ENCODE measurements at places on chromosomes 2 and 18.

- no peak for DNase-seq
Measured at GRCh38 chr2:102724553-102724952, 37.3 kb upstream of the TMEM182 start.

DNA sequence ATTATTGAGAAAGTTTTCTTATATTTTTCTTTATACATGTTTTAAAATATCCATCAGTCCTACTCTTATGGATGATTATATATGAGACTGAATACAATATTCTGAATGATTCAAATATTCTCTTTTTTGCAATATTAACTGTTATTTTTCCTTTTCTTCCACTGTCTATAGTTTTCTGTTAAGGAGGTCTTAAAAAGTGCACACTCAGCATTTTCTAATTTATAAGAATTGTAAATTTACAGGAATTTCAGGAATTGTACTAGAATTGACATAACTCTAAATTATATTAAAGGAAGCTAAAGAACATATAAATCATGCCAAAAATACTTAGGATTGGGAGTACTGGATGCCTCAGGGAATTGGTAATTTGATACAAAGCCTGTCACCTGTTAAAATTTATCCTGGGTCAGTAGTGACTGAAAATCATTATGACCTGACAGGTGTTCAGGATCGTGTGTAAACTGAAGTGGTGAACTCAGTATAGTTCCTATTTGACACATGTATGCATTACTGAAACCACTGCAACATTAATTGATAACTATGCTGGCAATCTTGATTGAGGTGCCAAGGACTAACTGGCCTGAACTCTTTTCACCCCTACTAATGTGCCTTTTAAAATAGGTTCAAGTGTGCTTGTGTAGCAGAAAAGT lies 30.4 kb downstream of the MSTN start:
- DNase-seq: no peak

GRCh38 chr18:75854808-75855207 lies 427.3 kb upstream of the SMIM21 start:
- DNase-seq: no peak

DNA sequence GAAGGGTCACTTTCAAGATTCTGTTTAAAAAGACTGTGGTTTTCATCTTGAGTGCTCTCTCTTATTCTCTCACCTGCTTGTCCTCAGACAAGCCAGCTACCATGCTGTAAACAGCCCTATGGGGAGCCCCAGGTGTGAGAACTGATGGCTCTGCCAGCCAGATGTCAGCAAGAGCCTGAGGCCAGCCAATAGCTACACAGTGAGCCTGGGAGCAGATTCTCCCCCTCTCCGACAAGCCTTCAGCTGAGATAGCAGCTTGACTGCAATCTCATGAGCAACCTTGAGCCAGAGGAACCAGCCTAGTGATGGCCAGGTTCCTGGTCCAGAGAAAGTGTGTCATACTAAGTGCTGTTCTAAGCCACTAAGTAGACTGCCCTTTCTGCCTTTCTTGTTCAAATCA lies 272.1 kb downstream of the NAPG start:
- DNase-seq: no peak

GRCh38 chr18:63258749-63259566 lies 60.6 kb downstream of the BCL2 start:
- DNase-seq: no peak

DNA sequence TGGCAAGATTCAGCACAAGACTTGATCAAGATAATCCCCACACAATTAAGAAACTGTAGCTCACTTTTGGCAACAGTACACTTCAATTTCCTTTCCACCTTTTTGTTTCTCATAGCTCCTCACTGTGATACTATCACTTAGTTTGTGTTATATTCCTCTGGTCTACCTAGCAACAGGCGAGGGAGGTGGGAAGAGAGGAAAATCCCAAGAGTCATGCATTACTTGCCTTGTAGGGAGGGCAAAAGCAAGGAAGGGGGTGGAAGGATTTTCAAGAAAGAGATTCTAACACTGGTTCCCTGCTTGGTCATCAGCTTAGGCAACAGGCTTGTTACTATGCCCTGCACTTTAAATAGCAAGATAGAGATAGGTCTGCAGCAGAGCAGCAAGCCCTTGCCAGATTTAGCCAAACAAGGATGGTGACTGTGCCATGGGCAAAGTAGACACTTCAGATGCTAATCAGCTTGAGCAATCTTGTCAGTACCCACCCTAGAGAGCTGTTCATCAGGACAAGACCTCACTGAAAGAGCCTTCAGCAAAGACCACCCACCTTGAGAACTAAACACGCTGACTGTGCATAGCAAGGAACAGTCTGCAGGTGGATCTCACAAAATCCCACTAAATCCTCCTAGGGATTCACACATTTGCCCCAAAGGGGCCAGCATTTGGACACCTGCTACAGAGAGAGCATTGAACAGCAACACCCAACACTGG lies 134.6 kb downstream of the MBD2 start:
- no peak for DNase-seq

GRCh38 chr2:6650311-6650710 lies 215.4 kb downstream of the CMPK2 start:
- no peak for DNase-seq

GRCh38 chr18:76055578-76055977 lies 439.5 kb downstream of the ZNF516 start:
- DNase-seq: no peak

GRCh38 chr2:180677930-180678624 lies 302.3 kb upstream of the UBE2E3 start:
- DNase-seq: no peak

DNA sequence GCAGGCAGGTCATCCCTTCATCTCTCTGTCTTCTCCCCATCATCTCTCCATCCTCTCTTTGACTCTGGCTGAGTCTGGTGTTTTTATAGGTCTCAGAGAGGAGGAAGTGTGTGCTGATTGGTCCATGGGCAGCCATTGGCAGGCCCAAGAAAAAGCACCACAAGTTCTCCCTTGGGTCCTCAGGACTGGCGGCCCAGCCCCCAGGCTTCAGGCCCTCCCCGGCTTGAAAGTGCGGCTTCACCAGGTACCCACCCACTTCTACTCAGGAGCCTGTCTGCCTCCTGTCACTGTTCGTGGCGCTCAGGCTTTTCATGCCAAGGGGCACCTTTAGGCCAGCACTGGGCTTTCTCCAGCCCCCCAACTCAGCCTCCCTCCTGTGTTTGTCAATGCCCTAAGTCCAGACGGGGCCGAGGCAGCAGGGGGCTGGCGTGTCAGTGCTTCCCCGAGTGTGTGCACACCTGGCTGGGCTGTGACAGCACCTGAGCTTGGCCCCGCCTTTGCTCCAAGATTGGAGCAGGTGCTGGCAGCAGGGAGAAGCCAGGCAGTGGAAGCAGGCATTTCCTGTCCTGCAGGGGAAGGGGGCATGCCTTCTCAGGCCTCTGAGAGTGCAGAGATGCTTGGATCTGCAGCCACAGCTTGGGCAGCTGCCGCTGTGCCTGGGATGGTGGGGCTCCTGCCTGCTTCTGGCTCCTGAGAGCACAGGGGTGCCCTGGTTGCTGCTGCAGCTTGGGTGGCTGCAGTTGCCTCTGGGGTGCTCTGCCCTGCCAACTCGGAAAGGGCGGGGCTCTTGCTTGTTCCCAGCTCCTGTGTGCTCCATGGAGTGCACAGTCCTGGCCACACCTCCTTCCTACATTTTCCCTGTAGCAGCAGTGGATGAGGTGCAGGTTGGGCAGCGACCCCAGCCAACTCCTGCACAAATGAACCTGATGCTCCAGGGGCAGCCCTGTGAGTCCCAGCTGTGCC lies 34.1 kb downstream of the FBXO48 start:
- DNase-seq: no peak

- no peak for DNase-seq
Measured at GRCh38 chr2:191069606-191070005, 55.6 kb upstream of the STAT1 start.

- DNase-seq: no peak
Measured at GRCh38 chr18:27713037-27713737, 463.7 kb downstream of the CDH2 start.

DNA sequence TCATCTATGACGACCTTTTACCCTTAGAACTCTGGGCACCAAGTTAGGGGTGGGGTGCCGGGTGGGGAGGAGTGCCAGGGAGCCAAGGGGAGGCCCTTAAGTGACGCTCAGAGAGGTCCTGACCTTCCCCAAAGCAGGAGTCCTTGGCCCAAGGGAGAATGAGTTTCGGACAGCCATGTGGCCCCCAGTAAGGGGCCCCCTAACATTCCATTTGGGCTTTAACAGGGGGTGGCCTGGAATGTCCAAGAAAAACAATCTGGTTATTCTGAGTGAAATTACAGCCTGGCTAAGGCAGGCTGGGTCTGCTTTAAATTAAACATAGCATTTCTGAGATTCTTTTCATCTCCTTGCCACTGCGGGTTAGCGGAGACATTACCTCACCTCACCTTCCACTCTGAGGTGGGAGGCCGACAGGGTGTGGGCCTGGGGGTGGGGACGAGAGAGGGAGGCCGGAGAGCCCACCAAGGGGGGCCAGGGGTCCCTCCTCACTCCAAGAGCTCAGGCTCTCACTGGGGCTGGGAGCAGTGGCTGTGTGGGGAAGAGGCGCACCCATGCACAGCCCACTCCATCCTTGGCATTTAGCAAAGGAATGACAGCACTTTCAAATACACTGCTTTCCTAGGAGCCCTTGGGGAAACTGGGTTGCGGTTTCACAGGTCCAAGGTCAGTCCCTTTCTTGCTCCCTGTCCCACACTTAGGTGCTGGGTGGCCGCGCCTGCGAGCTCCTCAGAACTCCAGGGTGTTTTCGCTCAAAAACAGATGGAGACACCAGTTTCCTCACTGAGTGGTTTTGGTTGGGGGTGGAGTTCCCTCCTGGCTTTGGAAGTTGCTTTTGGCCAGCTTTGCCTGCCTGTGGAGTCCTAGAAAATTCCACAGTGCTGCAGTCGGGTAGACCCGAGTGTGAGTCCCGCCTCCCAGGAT lies 107.4 kb downstream of the POLR1A start:
- no peak for DNase-seq

DNA sequence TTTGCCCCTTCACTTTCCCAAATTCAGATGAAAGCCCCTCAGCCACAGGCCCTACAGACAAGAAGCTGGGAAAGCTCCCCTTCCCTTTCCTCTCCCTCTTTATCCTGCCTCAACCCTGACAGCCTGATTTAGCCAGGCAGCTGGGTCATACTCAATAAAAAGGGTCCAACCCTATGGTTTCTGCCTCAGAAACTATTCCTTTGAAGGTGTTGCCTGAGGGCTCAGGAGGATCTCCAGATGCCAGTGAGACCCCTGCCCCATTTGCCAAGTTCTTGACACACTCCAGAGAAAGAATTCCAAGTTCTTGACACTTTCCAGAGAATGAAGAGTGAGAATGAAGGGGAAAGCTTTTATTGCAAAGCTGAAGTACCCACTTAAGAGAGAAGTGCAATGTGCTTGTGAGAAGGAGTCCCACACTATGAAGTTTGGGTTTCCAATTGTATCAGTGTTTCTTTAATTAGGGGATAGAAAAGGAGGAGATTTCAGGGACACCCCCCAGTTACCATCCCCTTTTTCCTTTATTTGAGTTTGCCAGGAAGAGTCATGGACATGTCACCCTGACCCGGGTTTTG lies 576.2 kb downstream of the METTL4 start:
- no peak for DNase-seq

- no peak for DNase-seq
Measured at GRCh38 chr18:64091526-64091925, 57.4 kb downstream of the LINC00305 start.

GRCh38 chr2:58631986-58632385 lies 390.9 kb upstream of the FANCL start:
- DNase-seq: no peak

GRCh38 chr2:196915507-196916189 lies 10.9 kb downstream of the PGAP1 start:
- no peak for DNase-seq

DNA sequence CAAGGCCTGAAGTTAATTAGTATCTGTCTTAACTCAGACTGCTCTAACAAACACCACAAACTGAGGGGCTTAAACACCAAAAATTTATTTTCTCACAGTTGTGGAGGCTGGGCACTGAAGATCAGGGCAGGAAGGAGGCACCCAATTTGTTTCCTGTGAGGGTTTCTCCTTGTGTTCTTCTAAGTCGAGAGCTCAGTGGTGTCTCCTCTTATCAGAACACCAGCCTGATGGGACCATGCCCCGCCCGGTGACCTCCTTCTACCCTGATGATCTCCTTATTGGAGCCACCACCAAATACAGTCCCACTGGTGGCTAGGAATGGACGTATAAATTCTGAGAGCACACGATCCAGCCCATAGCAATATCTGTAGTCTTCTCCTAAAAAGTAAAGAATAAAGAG lies 20.5 kb downstream of the TMEM18 start:
- no peak for DNase-seq

GRCh38 chr2:191556463-191556862 lies 121.5 kb upstream of the NABP1 start:
- no peak for DNase-seq

GRCh38 chr18:45050712-45051601 lies 370.3 kb downstream of the SETBP1 start:
- no peak for DNase-seq

DNA sequence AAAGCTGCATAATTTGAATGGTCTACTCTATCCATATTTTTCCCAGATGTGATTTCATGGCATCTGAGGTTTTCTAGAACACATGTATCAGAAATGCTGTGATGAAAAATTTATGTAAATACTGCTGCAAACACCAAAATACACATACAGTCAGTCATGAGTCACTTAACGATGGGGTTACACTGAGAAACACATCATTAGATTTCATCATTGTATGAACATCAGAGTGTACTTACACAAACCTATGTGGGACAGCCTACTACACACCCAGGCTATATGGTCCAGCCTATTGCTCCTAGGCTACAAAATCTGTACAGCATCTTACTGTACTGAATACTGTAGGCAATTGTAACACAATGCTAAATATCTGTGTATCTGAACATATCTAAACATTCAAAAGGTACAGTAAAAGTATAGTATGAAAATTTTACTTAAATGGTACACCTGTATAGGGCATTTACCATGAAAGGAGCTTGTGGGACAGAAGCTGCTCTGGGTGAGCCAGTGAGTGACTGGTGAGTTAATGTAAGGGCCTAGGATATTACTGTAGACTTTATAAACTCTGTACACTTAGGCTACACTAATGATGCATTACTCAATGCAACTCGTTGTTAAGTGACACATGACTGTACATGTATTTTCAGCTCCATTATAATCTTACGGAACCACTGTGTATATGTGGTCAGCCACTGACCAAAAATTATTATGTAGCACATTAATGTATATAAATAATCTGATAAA lies 33.5 kb downstream of the PNO1 start:
- no peak for DNase-seq

GRCh38 chr2:239318151-239318611 lies 82.6 kb downstream of the HDAC4 start:
- no peak for DNase-seq

DNA sequence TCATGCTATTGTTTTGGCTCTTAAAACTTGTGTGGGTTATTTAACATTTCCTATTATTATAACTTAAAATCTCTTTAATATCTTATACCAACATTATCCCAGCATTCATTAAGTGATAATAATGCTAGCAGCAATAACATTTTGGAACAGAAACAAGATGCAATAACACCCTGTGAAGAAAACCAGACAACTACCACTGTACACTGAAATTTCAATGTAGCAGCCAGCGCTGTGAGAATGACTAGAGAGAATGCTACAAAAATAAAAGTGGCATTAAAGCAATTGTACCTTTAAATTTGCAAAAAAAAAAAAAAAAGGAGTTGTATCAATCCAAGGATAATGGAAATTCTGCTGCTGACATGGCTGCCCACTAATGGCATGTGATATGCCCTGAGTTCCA lies 269.9 kb downstream of the TTC32 start:
- no peak for DNase-seq
